ENCODE measurements at places on chromosomes 11 and 22.

- DNase-seq = no peak
Measured at GRCh38 chr11:17845431-17845881, 110.9 kb downstream of the KCNC1 start.

GRCh38 chr11:10075141-10075540, 218.9 kb downstream of the SBF2 start:
- DNase-seq = no peak

GRCh38 chr22:20536590-20537324, 29.3 kb downstream of the MED15 start:
- DNase-seq = no peak

GRCh38 chr11:124520550-124520854, 23.0 kb downstream of the OR8B12 start:
- DNase-seq = no peak

- no peak for DNase-seq
Measured at GRCh38 chr11:5288906-5289550, 12.7 kb downstream of the OR51B4 start.

DNA sequence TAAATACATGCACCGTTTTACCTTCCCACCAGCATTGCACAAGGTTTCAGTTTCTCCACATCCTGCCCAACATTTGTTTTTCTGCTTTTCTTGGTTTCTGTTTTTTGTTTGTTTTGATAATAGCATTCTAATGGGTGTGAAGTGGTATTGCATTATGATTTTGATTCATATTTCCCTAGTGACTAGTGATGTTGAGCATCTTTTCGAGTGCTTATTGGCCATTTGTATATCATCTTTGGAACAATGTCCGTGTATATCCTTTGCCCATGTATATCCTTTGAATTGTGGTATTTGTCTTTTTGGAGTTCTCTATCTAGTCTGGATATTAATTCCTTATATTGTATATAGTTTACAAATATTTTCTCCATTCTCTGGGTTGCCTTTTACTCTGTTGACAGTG, 2914.8 kb upstream of the OR11H1 start:
- no peak for DNase-seq

GRCh38 chr11:112248201-112248600, 12.5 kb downstream of the PLET1 start:
- no peak for DNase-seq

GRCh38 chr22:49617866-49618676, 209.6 kb downstream of the BRD1 start:
- no peak for DNase-seq

- DNase-seq = peak; percentile 90
Measured at GRCh38 chr22:38924347-38924952, 33.0 kb upstream of the APOBEC3A start.

DNA sequence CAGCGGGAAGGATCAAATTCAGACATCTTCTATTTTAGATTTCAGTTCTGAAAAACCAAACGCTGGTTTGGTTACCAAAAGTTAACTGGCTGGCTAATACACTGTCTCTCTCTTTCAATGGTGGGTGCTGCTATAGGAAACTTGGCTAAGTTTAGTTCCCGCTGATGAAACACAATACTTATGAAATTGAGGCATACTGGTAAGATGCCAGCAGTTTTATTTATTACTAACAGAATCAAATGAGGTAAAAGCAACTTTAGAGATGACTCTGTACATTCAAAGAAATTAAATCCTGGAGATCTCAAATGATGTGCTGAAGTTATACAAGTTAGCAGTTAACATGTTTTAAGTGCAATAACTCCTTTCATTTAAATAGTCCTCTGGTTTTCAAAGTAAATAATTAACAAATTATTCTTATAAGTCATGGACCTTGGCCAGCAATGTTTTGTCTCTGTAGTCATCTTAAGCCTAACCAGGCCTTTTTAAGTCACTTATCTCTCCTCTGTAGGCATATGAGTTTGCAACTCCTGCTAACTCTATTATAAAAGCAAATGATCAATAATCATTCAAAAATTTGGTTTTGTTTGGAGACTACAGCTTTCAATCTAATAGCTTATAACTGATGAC, 54.8 kb downstream of the PAK1 start:
- no peak for DNase-seq

GRCh38 chr11:35723493-35723892, 60.9 kb downstream of the TRIM44 start:
- DNase-seq = no peak

DNA sequence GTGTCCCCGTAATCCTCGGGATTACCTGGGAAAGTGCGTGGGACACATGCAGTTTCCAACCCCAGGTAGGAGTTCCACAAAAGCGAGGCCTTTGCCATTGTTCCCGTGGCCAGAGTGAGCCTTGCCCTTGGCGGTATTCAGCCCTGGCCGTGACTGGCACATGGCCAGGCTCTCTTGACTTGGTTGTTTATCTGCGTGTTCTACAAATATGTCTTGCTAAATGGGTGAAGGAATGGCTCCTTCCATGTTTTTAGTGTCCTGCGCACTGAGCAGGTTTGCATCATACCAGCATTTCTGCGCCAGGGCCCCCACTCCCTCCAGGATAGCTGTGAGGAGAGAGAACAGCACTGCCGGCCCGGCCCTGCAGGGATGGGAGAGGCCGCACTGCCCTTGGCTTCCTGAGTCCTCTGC, 20.0 kb downstream of the POLR3H start:
- peak; percentile 40 for DNase-seq

GRCh38 chr22:30610299-30610698, 3.3 kb downstream of the TCN2 start:
- no peak for DNase-seq

DNA sequence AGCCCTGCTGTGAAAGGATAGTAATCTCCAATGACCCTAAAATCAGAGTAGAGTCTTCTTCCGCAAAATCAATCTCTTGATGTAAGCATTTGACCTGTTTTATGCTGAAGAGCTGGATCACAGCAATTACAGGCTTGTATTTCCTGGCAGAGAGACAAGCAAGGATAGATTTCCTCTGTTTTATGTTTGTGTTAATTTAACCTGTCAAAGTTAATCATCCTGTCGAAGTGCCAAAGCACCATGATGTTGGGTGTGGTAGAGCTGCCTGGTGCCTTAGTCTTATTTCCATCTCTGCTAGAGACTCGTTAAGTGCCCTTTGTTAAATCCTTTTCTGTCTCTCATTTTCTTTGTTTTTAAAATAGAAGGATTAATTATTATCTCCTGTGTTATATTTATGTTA, 248.1 kb downstream of the CNTN5 start:
- no peak for DNase-seq

DNA sequence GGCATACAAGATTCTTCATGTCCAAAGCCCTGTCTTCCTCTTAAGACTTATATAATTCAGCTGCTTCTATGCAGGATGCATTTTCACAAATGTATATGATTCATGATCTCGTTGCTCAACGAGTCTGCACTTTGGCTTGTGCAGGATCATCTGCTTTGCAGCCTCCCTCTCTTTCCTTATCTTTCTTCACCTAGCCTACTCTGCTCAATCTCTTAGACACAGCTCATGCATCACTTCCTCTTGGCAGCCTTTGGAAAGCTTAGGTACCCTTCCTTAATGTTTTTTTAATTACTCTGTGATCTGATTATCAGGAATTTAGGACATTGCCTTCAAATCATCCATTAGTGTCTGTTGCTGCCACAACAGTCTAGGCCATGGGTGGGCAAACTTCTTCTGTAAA, 673.8 kb downstream of the NELL1 start:
- DNase-seq = no peak

GRCh38 chr11:116344601-116345000, 428.2 kb downstream of the BUD13 start:
- no peak for DNase-seq

- DNase-seq = no peak
Measured at GRCh38 chr22:24398409-24398808, 29.0 kb upstream of the ADORA2A start.

DNA sequence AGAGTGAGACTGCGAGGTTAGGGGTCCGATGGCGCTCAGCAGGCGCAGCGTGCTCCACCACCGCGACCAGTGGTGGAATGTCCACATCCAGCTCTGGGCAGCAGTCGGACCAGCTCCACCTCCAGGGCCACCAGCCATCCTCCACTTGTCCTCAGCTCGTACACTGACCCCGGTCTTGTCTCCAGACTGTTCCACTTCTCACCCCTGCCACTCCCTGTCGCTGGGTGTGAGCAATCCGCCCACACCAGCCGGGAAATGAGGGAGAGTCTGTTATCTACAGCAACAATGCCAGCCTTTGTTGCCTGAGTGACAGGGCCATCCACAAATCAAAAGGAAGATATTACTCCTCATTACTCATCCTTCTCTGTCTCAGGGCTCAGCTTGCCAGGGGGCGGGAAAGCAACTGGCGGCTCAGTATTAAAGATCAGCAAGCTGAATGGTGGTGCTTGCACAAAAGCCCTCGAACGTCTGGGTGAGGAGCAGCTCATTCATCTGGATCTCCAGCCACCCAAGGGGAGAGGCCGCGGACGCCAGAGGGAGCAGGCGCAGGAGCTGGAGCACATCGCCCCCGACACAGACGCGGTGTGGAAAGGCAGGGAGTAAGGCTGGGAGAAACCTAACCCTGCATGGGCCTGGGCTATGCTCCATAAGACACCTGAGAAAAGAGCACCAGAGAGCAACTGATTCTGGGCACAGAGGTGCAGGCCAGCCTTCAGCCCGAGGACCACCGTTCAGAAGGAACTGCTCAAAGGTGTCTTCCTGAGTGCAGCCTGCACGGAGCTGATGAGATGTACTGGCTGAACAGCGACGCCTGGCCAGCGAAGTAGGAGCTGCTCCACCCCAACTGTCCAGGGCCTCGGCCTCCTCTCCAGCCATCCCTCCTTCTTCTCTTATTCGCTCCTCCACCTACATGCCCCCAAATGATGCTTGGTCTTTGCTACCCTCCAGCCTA, 21.9 kb downstream of the IGSF9B start:
- peak; percentile 47 for DNase-seq

GRCh38 chr11:18768978-18769377, 22.6 kb downstream of the PTPN5 start:
- DNase-seq = no peak

GRCh38 chr11:83648610-83649527, 362.7 kb upstream of the CCDC90B start:
- no peak for DNase-seq

GRCh38 chr11:38646382-38646781, 2048.3 kb upstream of the RAG2 start:
- no peak for DNase-seq

DNA sequence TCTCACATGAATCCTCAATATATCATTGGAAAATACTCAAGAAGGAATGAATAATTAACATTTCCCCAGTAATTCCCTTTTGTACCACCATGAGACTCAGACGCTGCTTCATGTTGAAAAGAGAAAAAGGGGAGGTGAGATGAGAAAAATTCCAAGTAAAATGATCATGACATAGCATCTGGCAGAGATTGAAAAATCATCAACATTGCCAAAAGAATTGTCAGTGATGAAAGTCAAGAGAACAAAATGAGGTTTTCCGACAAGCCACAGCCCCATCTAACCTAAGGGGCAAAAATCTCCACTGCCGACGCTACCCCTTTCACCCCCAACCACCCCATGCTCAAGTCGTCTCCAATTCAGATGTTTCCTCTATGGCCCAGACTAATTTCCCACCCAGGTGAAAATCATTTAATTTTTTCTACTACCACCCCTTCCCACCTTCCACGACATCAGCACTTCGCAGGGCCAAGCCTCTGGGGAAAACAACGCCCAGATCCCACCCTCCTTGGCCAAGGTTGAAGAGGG, 1.2 kb downstream of the RAB6A start:
- DNase-seq = no peak

- peak; percentile 47 for DNase-seq
Measured at GRCh38 chr11:61966734-61967115, 709 bp downstream of the FTH1 start.

DNA sequence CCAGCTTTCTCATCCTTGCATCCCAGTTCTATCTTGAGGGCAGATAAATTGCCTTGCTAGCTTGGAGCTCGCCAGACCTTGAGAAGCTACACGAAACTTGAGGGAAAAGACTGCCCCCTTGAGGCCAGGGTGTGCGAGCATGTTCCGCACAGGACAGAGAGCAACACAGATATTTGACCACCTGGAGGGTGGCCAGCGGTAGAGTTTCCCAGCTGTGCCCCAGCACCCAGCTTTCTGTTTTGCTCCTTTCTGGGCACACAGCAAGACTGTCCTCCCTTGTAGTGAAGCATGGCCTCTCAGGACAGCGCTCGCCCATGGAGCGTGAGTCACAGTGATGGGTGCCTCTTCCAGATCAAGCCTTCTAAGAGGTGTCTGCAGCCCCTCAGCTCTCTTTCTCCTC, 23.5 kb downstream of the SPATA19 start:
- peak; percentile 46 for DNase-seq

DNA sequence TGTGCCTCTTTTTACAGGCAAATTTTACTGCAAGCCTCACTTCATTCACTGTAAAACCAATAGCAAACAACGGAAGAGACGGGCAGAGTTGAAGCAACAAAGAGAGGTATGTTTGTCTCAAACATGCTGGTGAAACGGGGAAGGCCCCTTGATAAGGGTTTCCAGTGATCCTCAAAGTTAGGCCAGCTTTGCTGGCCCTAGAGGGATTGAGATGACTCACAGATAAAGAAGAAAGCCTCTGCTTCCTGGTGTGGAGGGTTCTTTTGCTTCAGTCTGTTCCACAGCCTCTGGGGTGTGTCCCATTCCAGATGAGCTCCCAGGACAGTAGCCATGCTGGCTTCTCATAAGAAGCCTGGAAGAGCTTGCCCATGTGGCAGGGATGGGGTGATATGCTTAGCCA, 118.9 kb upstream of the PARVA start:
- no peak for DNase-seq

DNA sequence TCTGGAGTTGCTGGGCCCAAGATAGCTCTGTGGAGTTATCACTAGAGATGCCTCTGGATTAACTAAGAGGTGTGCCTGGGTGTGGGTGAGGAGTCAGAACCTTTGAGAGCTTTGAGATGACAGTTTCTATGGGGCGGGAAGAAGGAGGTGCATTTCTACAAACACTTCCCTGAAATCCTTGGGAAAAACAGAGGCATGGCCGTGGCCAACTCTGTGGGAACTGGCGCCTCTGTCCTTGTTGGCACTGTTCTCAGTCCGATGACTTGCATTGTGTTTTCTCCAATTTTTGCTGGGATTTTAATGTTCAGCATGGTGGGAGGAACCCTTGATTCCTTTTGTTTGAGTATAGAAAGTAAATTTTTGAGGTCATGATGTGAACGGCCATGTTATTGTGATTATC, 115.8 kb upstream of the PARVA start:
- no peak for DNase-seq

- no peak for DNase-seq
Measured at GRCh38 chr11:72812604-72812966, 1.6 kb upstream of the ATG16L2 start.

DNA sequence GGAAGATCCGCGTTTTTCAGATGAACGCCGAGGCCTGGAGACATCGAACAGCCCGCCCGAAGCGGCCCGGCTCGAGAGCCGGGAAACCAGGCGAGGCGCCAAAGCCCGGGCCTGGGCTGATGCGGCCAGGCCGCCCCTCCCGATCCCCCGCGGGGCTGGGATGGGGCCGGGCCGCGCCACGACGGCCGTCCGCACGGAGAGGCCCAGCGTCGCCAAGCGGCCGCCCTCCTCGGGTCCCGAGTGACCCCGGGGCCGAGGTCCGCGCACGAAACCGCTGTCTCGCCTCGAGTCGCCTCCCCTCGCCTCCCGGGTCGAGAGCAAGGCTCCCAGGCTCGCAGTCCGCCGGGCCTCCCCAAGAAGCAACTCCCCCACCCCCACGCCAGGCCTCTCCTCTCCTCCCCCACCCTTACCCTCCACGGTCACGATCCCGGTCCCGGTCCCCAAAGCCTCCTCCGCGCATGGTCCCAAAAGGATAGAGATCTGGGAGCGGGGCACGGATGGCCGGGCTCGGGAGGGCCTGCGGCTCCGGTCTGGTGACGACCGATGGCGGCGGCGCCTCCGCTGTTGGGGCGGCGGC, 482 bp downstream of the DDX17 start:
- peak; percentile 75 for DNase-seq

All from colonic mucosa (tissue), 4 donors.